ENCODE measurements at places on chromosomes 7 and 10. TPM values are rescaled to one million over a fixed set of nuclear protein-coding genes. Genes with fewer than 3 reads are reported as not detected.

GRCh38 chr7:36487756-36488336 is 98.2 kb downstream of the ANLN start:
- no peak overlapping the region for H3K4me3 ChIP-seq
- H3K4me1 ChIP-seq: no peaks in the 10 kb centered on the region
- peak; percentile 59 for DNase-seq
- H3K27me3 ChIP-seq: no peaks in the 10 kb centered on the region
- no peaks in the 10 kb centered on the region for H3K36me3 ChIP-seq
- H3K27ac ChIP-seq: no peak overlapping the region

GRCh38 chr10:58555930-58556311 is 43.2 kb downstream of the BICC1 start:
- H3K27ac ChIP-seq: no peak overlapping the region
- DNase-seq: no peak
- H3K27me3 ChIP-seq: 0 out of 2 replicates have a peak, but pooled peaks cover 4% of the 10 kb centered on the region
- H3K36me3 ChIP-seq: no peaks in the 10 kb centered on the region

The IRF5 gene
- total RNA-seq: 16.5 TPM

The CALML5 gene
- total RNA-seq: not detected

DNA sequence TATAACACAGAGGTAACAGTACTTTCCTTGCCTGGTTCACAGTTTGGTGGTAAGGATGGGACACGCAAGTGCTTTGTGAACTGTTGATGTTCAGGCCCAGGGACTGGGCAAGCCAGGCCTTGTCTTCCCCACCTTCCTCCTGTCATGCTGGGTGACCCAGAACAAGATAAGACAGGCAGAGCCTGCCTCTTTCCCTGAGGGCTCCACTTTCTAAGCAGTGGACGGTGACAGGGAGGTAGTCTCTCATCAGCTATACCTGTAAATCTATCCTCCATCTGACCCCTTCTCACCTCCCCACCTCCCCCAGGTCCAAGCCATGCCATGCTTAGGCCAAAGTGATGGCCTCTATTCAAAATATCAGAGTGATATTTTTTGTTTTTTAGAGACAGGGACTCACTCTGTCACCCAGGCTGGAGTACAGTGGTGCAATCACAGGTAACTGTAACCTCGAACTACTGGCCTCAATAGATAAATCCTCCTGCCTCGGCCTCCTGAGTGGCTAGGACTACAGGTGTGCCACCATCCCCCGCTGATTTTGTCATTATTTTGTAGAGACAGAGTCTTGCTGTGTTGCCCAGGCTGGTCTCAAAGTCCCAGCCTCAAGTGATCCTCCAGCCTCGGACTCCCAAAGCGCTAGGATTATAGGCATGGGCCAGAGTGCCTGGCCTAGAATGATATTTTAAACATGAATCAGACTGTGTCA is 42.8 kb downstream of the PDLIM1 start:
- H3K4me1 ChIP-seq: peaks cover 15% of the 10 kb centered on the region
- no peak for DNase-seq
- no peak overlapping the region for H3K27ac ChIP-seq

GRCh38 chr10:126262233-126262838 is 125.9 kb downstream of the ADAM12 start:
- no peaks in the 10 kb centered on the region for H3K4me1 ChIP-seq
- H3K36me3 ChIP-seq: no peaks in the 10 kb centered on the region
- peaks cover 50% of the 10 kb centered on the region for H3K27me3 ChIP-seq
- H3K27ac ChIP-seq: no peak overlapping the region
- H3K4me3 ChIP-seq: no peak overlapping the region

- no peaks in the 10 kb centered on the region for H3K27me3 ChIP-seq
- H3K4me3 ChIP-seq: no peak overlapping the region
- H3K36me3 ChIP-seq: no peaks in the 10 kb centered on the region
- H3K27ac ChIP-seq: no peak overlapping the region
- DNase-seq: no peak
Measured at GRCh38 chr7:33815336-33815735, 90.0 kb upstream of the BMPER start.

The PCLO gene
- total RNA-seq: 2.4 TPM

The UCMA gene
- not detected for total RNA-seq

DNA sequence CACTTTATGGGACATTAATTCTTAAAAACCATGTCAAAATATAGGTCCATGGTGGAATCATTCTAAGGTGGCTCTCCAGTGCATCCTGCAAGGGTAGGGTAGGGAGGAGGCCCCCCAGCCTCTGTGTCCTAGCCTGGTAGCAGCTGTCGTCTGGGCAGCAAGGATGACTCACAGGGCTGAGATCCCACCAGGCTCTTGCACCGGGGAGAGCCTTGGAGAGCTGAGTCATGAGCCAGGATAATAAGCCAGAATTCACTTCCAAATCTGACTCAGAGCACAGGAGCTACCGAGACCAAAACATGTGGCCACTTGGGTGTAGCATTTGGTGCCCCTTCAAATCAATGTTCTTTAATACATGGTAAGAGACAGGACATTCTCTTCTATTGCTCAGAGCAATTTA is 298.5 kb downstream of the NEBL start:
- no peak overlapping the region for H3K4me3 ChIP-seq
- no peaks in the 10 kb centered on the region for H3K36me3 ChIP-seq
- H3K27ac ChIP-seq: no peak overlapping the region
- DNase-seq: no peak

DNA sequence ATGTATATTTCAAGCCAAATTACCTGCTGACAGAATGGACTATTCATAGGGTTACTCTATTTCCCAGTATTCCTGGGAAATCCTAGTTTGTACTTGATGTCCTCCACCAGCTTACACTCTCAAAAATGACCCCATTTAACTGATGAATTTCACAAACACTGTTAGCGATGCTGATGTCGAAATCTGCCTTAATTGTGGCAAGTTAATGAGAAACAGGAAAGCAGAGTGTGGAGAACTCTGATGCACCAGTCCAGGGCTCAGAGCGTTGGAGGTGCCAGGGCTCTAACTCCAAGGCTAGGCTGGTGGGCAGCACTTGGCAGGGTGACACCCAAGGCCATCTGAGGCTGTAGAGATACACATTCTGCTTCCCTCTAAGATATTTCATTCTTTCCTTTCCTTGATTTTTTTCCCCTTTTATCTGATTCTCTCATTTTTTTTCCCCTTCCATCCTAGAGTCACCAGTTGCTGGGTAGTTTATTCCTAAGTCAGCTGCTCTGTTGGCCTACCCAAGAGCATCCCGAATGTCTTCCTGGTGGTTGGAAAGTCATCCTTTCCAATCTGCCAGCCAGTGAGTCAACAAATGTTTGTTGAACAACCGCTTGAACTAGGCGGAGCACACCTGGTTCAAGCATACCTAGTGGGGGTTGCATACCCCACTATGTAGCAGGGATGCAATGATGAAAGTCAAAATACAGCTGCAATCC is 525.0 kb upstream of the NRP1 start:
- H3K4me3 ChIP-seq: no peak overlapping the region
- no peak for DNase-seq
- no peaks in the 10 kb centered on the region for H3K4me1 ChIP-seq

- H3K27ac ChIP-seq: no peak overlapping the region
- no peaks in the 10 kb centered on the region for H3K27me3 ChIP-seq
- no peaks in the 10 kb centered on the region for H3K36me3 ChIP-seq
Measured at GRCh38 chr10:64148607-64149006, 627.4 kb downstream of the REEP3 start.

- H3K27me3 ChIP-seq: peaks cover 5% of the 10 kb centered on the region
- no peak for DNase-seq
- peaks cover 7% of the 10 kb centered on the region for H3K4me1 ChIP-seq
- no peak within 1 kb of the TSS for H3K27ac ChIP-seq
- H3K36me3 ChIP-seq: no peaks in the 10 kb centered on the region
Measured at GRCh38 chr7:139829025-139829774, at the start of gene TBXAS1. Gene TBXAS1 (plus strand): TSS chr7:139829264. CDS start chr7:139829391, 127 bp downstream.

GRCh38 chr7:41383596-41383995 is 319.3 kb downstream of the INHBA start:
- DNase-seq: no peak
- no peaks in the 10 kb centered on the region for H3K4me1 ChIP-seq
- H3K27ac ChIP-seq: no peak overlapping the region
- no peak overlapping the region for H3K4me3 ChIP-seq

DNA sequence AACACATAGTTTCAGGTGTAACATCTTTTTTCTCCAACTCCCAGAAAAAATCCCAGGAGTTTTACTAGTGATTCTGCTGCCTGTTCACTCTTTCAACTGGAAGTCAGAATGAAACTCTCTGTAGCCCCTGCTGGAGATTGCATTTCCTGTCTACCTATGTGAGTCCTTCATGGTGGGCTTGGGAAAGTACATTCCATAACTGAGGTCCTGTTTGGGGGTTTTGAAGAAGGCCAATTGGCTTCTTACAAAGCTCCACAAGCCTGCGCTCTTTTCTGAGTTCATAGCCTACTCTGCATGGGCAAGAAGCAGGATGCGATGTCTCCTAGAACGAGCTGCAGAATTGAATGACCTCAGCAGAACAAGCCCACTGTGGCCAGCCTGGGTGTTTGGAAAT is 86.7 kb downstream of the LYZL2 start:
- no peak overlapping the region for H3K27ac ChIP-seq
- H3K4me3 ChIP-seq: no peak overlapping the region
- no peak for DNase-seq
- H3K4me1 ChIP-seq: no peaks in the 10 kb centered on the region
- no peaks in the 10 kb centered on the region for H3K36me3 ChIP-seq

The PLCE1 gene
- total RNA-seq: 2.5 TPM

The NUTM2A gene
- total RNA-seq: 0.59 TPM

DNA sequence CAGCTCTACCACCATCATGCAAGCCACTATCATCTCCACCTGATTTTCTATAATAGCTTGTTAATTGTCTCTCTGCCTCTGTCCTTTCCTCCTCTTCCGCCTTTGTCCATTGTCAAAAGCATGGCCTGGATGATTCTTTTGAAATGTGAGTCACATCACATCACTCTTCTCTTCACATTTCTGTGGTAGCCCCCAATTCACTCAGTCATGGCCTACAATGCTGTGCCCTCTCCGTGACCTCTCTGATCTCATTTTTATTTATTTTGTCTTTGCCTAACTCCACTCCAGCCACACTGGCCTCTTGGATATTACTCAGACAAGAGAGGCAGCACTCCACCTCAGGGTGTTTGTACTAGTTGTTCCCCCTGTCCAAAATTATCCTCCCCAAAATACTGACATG is 4.9 kb upstream of the ABCB4 start:
- H3K36me3 ChIP-seq: no peaks in the 10 kb centered on the region
- H3K4me3 ChIP-seq: no peak overlapping the region
- no peak for DNase-seq
- no peaks in the 10 kb centered on the region for H3K4me1 ChIP-seq
- H3K27ac ChIP-seq: no peak overlapping the region

- no peaks in the 10 kb centered on the region for H3K27me3 ChIP-seq
- no peaks in the 10 kb centered on the region for H3K4me1 ChIP-seq
- no peak overlapping the region for H3K27ac ChIP-seq
- H3K4me3 ChIP-seq: no peak overlapping the region
Measured at GRCh38 chr7:84248843-84249242, 54.3 kb upstream of the SEMA3A start.

The ANKIB1 gene
- 41.2 TPM for total RNA-seq

DNA sequence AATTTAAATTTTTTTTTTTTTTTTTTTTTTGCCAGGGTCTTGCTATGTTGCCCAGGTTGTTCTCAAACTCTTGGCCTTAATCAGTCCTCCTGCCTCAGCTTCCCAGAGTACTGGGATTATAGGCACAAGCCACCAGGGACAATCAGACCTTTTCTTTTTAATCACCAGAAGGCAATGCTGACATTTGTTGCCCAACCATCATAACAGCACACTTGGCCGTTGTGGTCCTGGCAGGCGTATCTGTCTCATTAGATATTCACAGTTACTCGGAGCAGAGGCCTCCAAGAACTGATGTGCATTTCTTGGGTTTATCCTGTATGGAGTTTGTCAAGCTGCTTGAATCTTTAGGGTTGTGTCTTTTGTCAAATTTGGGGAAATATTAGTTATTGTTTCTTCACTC is 100.0 kb downstream of the SORCS3 start:
- DNase-seq: no peak
- no peaks in the 10 kb centered on the region for H3K36me3 ChIP-seq
- H3K4me1 ChIP-seq: no peaks in the 10 kb centered on the region
- H3K27me3 ChIP-seq: peaks cover 38% of the 10 kb centered on the region
- no peak overlapping the region for H3K27ac ChIP-seq

GRCh38 chr10:3769556-3769955 is 15.5 kb downstream of the KLF6 start:
- H3K36me3 ChIP-seq: no peaks in the 10 kb centered on the region
- DNase-seq: no peak
- H3K4me3 ChIP-seq: no peak overlapping the region
- no peak overlapping the region for H3K27ac ChIP-seq
- H3K27me3 ChIP-seq: no peaks in the 10 kb centered on the region
- H3K4me1 ChIP-seq: peaks cover 24% of the 10 kb centered on the region

GRCh38 chr10:7170626-7171322 is 240.1 kb downstream of the SFMBT2 start:
- no peaks in the 10 kb centered on the region for H3K36me3 ChIP-seq
- no peaks in the 10 kb centered on the region for H3K27me3 ChIP-seq
- H3K27ac ChIP-seq: no peak overlapping the region
- no peak overlapping the region for H3K4me3 ChIP-seq
- no peak for DNase-seq

The CPXM2 gene
- total RNA-seq: 0.12 TPM

The DMBT1 gene
- 0.17 TPM for total RNA-seq

The COL17A1 gene
- 3.5 TPM for total RNA-seq

The GBX1 gene
- total RNA-seq: 0.86 TPM

The PRR15 gene
- total RNA-seq: 2.9 TPM

The HTR5A gene
- not detected for total RNA-seq

DNA sequence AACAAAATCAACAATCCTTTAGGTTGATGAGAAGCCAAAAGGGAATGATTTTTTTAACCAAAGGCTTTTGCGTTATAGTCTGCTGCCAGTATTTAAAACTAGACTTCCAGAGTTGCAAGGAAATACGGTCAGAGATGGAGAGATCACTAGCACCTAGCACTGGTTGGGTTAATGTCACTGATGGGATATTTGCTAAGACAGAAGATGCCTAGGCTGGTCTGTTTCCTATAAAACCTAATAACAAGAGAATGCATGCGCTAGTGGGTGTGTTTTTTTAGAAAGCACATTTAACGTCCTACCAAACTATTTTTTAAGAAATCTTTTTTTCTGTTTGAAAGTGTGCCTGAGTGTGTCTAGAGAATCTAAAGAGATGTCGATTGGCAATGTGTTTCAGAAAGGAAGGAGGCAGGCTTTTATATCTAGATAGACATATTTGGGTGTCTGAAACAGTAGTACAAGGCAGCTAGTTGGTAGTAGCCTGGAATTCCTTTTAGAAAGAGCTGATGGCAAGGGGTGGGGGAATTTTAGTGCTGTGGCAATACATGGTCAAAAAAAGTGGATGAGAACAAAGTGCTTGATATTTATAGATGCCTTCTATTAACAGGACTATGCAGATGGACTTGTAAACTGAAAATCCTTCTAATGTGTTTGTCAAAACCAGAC is 863 bp downstream of the CALD1 start:
- no peak overlapping the region for H3K4me3 ChIP-seq
- H3K4me1 ChIP-seq: no peaks in the 10 kb centered on the region
- no peak for DNase-seq

GRCh38 chr10:128052696-128053095 is 73.5 kb downstream of the MKI67 start:
- peaks cover 8% of the 10 kb centered on the region for H3K4me1 ChIP-seq
- no peak overlapping the region for H3K4me3 ChIP-seq
- no peaks in the 10 kb centered on the region for H3K27me3 ChIP-seq
- DNase-seq: no peak

- no peak for DNase-seq
- H3K4me1 ChIP-seq: no peaks in the 10 kb centered on the region
- H3K4me3 ChIP-seq: no peak overlapping the region
- no peak overlapping the region for H3K27ac ChIP-seq
- no peaks in the 10 kb centered on the region for H3K36me3 ChIP-seq
- H3K27me3 ChIP-seq: no peaks in the 10 kb centered on the region
Measured at GRCh38 chr10:123429706-123430221, 236.4 kb upstream of the GPR26 start.

All from HCT116 (cell line).